ENCODE measurements at places on chromosomes 7 and 10.

- no peak for DNase-seq
These were observed 38.0 kb upstream of the TARP start for GRCh38 chr7:38311329-38311937.

DNA sequence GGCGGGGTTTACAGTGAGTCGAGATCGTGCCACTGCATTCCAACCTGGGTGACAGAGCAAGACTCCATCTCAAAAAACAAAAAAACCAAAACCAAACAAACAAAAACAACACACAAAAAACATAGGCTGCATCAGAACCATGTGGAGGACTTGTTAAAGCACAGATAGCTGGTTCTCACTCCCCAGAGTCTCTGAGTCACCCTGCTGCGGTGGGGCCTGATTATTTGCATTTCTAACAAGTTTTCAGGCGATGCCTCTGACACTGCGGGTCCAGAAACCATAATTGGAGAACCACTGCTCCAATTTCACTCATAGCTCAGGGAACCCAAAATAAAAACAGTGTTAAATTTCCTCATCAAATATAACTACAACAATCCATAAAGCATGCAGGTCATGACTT, 816.7 kb downstream of the MAGI2 start:
- DNase-seq = no peak

DNA sequence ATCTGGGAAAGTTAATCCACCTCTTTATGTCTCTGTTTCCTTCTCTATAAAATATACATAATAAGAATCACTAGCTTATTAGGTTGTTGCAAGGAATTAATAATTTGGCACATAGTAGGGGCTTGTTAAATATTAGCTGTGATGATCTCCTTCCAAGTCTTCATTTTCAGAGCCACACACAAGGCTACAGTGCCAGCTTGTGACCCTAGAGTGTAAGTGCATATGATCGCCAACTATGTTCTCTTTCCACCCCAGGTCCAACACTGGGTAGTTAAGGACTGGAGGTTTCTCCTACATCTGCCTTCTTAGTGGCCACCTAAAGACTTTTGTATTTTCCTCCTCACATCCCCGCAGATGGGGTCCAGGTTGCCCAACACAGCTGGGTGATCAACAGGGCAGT, 17.9 kb upstream of the ACSM6 start:
- DNase-seq = no peak

DNA sequence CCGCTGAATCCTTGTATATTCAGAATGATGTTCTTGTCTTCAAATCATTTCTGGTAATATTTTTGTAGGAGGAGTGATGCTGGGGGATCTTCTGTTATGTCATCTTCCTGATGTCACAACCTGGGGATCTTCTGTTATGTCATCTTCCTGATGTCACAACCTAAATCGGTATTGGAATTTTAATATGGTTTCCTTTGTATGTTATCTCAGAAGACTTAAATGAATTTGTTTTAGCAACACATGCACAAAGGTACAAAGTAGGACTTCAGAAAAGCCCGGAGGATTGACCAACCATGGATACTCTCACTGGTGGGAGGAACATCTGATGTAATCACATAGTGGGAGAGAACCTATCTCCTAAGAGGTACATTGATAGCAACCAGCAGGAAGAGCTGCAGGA, 9.1 kb upstream of the AOAH start:
- DNase-seq = no peak

DNA sequence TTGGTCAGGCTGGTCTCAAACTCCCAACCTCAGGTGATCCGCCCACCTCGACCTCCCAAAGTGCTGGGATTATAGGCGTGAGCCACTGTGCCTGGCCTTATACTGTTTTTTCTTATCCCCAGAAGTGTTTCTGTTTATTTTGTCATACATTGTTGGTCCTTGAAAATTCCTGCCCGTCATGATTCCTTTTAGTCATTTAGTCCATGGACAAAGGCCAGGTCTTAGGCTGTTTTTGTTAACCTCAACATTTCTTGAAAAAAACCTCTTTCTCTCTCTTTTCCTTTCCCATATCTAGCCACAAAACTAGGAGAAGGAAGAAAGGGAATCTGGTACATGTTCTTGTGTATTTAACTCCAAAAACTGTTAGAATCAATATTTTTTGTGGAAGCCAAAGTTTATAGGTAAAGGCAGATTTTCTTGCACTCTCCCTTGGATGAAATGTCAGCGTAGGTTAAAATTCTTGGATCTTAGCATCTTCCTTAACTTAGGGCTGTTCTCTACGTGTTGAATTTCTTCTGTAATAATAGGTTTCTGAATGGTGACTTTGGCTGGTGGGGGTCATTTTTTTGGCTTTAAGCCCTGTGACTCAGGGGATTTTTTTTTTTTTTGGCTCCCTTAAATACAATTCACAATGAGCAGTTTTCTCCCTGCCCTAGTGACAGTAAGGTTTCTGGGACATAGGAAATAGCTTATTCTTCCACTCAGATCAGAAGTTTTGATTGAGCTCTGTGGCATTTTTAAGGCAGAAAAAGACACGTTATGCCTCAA, 500.8 kb downstream of the AUTS2 start:
- no peak for DNase-seq

GRCh38 chr10:119290301-119291048, 83.1 kb downstream of the GRK5 start:
- no peak for DNase-seq

DNA sequence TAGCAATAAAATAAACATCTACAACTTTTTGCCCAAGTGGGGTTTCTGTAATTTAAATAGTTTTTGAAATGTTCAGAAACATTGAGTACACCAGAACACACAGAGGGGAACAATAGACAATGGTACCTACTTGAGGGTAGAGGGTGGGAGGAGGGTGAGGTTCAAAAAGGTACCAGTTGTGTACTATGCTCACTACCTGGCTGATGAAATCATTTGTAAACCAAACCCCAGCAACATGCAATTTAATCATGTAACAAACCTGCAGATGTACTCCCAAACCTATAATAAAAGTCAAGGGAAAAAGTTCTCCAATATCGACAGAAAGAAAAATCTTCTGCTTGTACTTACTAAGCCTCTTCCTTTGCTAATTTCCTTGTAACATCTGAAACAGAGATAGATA, 4.2 kb upstream of the TES start:
- no peak for DNase-seq

GRCh38 chr10:49035920-49036319, 79.4 kb downstream of the VSTM4 start:
- DNase-seq = no peak
